ENCODE measurements at places on chromosomes 1 and 21.

- DNase-seq = no peak
Observed at GRCh38 chr1:47179988-47180563, 9.8 kb downstream of the PDZK1IP1 start.

- no peak for DNase-seq
Observed at GRCh38 chr1:113857776-113858175, 13.7 kb downstream of the PTPN22 start.

DNA sequence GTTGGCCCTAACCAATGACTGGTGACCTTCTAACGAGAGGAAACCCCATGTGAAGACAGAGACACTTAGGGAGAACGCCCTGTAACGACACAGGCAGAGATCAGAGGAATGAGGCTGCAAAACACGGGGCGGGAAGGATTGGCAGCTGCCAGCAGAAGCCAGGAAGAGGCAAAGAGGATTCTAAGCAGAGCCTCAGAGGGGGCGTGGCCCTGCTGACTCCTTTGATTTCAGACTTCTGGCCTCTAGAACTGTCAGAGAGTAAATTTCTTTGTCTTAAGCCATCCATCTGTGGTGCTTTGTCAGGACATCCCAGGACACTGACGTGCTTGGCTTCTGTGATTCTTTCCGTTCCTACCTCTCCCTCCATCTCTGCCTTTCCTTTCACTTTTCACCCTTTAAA is 79.3 kb downstream of the SH3BGR start:
- no peak for DNase-seq

DNA sequence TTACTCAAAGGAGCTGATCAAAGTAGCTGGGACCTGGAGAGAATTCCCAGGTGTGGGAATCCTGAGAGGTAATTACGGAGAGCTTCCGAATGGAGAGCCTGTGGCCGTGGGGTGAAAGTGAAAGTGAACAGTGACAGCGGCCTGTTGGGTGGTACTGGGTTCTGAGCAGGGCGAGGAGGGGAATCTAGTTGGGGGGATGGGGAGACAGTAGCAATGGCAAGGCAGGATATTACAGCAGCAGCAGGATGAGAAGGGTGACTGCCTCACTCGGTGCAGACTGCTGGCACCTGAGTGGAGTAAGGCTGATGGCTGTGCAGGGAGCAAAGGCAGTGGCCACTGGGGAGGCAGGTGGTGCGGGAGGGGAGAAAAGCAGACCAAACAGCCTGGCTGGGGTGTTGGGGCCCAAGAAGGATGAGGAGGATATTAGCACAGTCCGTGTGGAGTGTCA is 70.3 kb upstream of the PRDX6 start:
- no peak for DNase-seq

GRCh38 chr1:179262183-179262582 is 31.4 kb upstream of the SOAT1 start:
- DNase-seq = no peak

DNA sequence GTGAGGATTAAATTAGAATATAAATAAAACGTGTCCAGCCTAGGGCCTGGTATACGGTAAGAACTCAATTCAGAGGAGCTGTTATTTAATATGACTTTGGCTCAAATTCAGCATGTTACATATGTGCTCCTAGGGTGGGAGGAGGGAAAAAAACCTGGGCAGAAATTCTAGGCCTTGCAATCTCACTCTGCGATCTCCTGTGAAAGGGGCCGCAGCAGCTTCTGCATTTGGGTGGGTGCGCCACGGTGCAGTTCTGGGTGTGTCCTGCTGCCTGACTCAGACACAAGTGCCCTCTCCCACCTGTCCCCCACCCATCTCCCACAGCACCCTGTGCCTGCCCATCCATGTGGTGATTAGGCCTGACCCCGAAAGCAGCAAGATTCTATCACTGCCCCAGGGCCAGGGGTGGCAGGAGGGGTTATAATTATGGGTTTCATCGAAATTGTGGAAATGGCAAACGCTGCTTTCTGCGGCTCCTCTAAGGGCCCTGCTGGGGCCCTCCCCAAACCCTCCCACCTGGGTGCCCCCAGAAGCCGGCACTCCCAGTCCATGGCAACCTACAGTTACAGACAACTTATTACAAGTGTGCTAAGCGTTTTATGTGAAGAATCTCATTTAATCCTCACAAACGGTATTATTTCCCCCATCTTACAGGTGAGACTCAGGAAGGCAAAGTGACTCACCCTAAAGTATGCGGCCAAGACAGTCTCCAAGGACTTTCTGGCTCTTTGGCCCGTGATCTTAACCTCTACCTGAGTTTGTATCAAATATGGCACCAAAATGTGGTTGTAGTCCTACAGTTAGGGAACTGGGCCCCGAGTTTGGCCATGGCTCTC is 25.5 kb upstream of the GRHL3 start:
- no peak for DNase-seq

GRCh38 chr1:109713636-109714035 is 1.6 kb downstream of the GSTM5 start:
- DNase-seq = peak; percentile 0

- no peak for DNase-seq
Observed at GRCh38 chr1:248818505-248819374, 7.0 kb downstream of the SH3BP5L start.

GRCh38 chr1:5983361-5984103 is 8.7 kb downstream of the NPHP4 start:
- DNase-seq = peak; percentile 40
